ENCODE measurements at places on chromosomes 3 and 15.

- DNase-seq: no peak
Measured at GRCh38 chr3:107263269-107264021, 113.8 kb upstream of the CCDC54 start.

DNA sequence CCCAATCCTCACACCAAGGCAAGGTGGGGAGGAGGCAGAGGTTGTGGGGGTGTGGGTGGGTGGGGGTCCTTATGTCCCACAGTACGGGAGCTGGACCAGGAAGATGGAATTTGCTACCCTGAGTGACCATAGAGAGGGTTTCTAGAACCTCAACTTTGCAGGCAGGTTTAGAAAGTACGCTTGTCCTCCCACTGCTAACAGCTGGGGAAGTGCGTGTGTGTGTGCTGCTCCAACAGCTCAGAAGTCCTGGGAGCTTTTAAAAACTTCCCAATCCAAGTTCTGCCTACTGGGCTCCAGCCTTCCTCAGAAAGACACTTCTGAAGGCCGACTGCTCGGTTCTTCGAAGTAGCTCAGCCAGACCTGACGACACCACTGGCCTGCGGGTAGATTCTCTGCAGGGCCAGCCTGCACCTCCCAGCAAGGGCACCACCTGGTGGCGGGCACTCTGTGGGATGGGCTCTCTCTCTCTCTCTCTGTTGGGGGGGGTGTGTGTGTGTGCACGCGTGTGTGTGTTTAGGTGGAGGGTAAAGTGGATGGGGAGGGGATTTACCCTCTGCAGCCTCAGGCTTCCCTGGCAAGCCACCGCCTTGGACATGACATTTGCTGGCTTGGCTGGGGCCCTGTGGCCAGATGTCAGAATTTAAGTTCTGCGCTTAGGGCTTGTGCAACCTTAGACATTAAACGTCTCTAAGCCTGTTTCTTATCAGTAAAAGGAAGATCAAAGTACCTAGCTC, 15.6 kb downstream of the TMEM158 start:
- no peak for DNase-seq

GRCh38 chr3:177197727-177198460, 612 bp upstream of the TBL1XR1 start:
- DNase-seq: no peak

GRCh38 chr3:174342941-174343501, 516.1 kb upstream of the NAALADL2 start:
- no peak for DNase-seq

DNA sequence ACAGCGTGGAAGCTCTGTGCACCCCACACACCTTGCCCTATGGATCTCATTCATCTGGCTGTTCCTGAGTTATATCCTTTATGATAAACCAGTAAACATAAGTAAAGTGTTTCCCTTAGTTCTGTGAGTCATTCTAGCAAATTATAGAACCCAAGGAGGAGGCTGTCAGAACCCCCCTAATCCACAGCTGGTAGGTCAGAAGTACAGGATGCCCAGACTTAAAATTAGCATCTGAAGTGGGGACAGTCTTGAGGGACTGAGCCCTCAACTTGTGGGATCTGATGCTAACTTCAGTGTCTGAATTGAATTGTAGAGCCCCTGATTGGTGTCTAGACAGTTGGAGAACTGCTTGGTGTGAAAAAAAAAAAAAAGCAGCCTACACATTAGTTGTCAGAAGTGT, 75.1 kb downstream of the B3GNT5 start:
- DNase-seq: no peak

- DNase-seq: no peak
Measured at GRCh38 chr3:100833483-100833882, 124.2 kb downstream of the TFG start.

GRCh38 chr3:134643150-134643675, 7.6 kb downstream of the KY start:
- no peak for DNase-seq

DNA sequence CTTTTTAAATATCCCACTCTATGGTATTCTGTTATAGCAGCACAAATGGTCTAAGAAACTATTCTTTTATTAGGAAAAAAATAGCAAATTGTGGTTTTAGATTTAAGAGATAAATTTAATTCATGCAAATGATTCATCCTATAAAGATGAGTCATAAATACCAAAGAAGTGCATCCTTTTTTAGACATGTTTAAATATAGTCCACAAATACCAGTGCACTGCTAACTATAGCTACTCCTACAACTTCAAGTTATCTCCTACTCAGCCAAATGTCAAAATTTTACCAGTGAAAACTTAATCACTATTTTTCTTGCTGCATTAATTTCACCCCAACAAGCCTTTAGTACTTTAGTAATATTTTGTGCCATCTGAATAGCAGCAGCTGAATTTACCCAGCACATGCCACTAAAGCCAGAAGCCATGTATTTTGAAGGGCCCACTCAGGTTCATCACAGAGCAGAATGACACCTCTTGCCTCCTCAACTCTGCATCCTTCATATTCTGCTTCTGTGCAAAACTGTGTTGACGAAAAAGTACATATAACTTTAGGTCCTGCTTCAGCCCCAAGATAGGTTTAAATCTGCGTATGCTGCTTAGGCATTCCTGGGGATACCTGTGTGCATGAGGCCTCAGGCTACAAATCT, 24.9 kb downstream of the CX3CR1 start:
- no peak for DNase-seq

DNA sequence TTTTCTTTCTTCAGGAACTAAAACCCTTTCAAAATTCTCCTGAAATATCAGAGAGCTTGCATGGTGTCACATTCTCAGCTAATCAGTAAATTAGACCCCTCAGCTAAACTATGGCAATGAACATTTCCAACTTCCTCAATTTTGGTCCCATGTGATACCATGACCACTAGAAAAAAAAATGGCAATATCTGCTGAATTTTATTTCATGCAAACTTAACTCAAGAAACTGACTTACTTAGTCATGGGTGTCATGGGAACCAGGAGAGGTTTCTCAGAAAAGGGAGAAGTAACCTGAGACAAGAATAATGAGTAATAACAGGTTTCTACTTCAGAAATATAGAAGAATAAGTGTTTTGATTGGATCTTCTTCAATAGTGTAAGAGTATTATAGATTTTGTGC, 784.6 kb upstream of the ALCAM start:
- no peak for DNase-seq

DNA sequence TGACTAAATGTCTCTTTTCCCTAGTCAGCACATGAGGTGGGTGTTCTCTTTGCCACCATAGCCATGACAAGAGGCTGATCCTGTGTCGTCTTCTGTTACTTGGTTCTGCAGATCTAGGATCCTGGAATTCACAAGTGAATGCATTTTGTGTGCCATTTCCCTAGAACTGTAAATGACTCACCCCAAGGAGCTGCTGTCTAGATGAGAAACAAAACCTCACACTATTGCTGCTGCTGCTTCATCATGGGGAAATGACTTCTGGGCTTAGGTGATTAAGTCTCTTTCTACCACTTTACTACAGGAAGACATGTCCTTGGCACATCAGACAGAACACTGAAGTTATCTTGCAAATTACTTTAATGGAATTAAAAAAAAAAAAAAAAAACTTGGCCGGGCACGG, 54.9 kb downstream of the SLCO3A1 start:
- no peak for DNase-seq

All from forelimb muscle (tissue), 1 donor.